ENCODE measurements at places on chromosomes 7 and 10.

DNA sequence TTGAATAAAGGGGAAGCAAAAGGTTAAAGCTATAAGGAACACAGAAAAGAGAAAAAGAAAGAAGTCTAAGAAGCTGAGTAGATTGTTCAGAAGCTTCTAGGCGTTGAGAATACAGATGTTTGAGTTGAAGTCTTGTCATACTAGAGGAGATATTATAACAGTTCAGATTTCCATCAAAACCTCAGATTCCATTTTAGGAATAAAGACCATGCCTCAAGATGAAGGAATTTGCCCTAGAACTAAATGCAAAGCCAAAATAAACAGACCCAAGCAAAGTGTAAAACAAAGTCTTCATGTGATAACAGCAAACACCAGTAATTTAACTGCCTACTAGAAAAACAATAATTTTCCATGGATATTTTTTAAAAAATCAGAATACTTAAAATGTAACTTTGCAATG lies 476.5 kb upstream of the POT1 start:
- DNase-seq, result no peak

- DNase-seq, result no peak
These were observed 43.0 kb downstream of the CH25H start for GRCh38 chr10:89164080-89164479.

DNA sequence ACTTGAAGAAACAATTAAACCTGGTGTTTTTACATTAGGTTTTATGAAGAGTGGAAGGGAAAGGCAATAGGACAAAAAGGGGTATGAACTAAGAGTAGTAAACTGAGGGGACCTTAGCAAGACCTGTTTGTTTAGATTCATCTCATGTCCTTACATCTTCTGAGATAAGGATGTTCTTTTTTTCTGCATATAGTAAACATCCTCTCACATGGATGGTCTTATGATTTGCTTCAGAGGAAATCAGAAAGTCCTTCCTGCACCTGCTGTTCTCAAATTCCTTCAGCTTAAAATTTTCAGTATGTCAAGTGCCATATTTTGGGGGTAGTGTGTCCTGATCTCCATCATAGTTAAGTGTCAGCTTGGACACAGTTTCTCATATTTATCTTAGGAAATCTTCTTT lies 232.6 kb downstream of the ADK start:
- DNase-seq, result no peak

DNA sequence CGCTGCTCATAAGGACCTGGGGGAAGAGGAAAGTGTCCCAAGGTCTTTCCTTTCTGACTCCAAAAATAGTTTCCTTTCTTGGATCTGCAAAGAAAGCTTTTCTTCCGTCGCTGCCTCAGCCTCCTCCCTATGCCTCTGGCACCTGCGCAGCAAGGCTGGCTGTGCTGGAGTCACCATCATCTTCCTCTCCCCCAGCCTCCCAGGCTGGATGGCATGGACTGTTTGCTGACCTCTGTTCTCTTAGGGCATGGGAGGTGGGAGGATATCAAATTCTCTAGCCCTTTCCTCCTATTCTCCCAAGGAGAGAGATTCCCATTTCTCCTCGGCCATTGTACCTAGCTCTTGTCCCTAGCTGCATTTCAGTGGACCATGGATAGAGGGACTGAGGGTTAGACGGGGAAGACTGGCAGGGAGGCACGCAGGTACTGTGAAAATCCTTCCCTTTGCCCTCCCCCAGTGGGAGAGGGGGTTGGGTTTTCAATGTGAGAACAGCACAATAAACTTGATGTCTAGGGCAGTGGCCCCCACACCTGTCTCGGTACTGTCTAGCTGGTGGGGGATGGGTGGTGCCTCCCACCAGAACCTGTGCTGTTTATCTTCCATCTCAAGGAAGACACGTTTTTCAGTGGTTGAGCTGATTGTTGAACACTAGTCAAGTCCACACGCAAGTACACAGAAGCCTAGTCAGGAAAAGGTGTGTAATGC lies 2.6 kb downstream of the PPP1R35 start:
- no peak for DNase-seq

DNA sequence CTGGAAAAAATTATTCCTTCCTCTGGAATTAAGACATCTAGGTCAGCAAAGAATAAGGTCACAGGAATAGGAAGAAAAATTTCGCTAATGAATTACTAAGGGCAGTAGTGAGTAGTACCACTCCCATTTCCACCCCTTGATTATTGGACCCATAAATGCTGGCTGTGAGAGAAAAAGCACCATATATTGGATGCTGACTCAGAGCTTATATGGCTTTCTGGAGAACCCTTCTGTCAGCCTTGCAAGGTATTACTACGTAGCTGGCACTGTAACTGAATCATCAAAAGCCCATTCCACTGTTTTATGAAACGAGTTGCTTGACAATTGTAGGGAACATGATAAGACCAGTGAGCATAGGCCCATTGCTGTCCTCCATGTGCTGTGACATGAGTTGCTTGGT lies 179.3 kb downstream of the ATRNL1 start:
- DNase-seq, result no peak

GRCh38 chr10:110836706-110837105 lies 35.0 kb upstream of the PDCD4 start:
- DNase-seq, result no peak

GRCh38 chr7:55055479-55055878 lies 36.7 kb downstream of the EGFR start:
- peak; percentile 82 for DNase-seq

DNA sequence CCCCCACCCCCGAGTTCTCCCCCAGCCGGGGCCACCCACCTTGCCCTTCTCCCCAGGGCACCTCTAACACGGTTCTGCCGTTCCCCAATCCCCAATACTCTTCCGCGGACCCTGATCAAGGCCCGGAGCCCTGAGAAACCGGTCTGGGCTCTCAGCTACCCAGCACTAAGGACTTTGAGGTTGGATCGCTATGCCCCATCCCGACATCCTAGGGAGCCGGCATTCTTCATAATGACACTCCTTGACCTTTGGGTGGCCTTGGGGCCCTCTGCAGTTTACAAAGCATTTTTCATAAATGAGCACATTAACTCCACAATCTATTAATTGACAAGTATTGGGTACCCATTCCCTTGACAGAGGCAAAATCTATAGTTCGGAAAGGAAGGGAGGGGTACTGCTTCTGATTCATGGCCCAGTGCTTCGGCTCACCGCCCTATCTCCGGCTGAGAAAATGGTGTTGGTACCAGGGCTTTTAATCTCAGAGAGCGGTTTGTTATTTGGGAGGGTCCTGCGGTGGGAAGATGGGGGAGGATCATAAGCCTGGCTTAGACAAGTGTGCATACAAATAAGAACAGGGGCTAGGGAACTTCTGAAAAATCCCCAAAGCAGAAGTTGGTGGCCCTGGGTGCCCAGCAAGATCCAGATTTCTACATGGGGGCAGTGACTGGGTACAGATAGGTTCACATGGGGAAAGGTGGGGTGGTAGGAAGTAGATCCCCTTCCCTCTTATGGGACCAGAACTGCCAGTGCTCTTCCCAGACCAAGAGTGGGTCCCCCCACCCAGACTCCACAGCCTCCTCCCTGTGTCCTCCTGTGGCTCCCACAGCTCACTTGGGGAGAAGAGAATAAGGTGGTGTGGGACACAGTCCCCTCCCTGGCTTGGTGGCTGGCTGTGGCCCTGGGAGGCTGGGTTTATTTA lies 3.2 kb downstream of the IMPDH1 start:
- no peak for DNase-seq

- no peak for DNase-seq
These were observed 150.2 kb downstream of the NSUN6 start for GRCh38 chr10:18501198-18501597.

GRCh38 chr10:76051007-76051936 lies 619.8 kb downstream of the LRMDA start:
- no peak for DNase-seq

DNA sequence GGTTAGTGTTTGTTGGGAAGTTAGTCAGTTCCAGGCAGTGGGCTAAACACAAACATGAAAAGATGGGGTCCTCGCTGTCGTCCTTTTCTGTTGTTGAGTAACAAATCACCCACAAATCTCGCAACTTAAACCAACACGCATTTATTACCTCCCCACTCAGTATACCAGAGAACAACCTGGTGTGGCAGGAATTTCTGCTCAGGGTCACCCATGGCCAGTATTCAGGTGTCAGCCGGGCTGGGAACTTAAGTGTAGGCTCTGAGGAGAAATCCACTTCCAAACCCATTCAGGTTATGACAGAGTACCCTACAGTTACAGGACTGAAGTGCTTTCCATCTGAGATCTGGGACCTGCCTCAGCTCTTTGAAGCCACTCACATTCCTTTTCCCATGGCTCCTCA lies 73.6 kb upstream of the SP4 start:
- no peak for DNase-seq

GRCh38 chr7:95066737-95067530 lies 159.5 kb downstream of the PPP1R9A start:
- peak; percentile 45 for DNase-seq

DNA sequence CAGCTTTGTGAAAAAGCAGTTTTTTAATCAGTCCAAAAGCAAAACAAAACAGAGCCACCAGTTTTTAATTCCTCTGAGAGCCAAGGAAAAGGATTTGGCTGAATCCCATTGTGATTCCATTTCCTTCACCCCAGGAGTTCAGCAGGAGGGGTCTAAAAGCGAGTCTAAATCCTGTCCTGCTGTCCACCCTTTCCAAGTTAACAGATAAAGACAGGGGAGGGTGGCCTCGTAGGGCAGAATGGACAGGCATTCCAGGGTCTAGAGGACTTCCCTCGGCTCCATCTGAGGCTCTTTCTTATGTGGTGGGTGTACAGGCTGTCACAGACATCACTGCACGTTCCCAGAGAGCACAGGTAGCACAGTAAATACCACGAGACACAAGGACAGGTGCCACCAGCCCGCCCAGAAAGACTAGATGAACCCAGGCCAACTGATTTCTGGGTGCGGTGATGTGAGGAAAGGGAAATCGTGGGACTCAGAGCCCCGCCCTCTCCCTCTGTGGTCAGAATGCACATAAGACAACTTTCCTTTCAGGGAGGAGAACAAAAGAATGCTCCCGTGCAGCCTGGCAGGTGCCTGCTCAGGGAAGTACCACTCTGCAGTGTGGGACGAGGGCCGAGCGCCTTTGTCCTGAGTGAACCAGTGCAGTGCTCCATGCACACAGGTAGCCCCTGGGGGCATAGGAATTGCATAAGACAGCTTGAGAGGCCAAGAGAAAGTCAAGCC lies 119.7 kb downstream of the ABLIM1 start:
- DNase-seq, result no peak

- DNase-seq, result peak; percentile 73
These were observed 675 bp upstream of the SCD start for GRCh38 chr10:100346351-100346764.

GRCh38 chr7:2689343-2689847 lies 1.4 kb downstream of the AMZ1 start:
- no peak for DNase-seq

DNA sequence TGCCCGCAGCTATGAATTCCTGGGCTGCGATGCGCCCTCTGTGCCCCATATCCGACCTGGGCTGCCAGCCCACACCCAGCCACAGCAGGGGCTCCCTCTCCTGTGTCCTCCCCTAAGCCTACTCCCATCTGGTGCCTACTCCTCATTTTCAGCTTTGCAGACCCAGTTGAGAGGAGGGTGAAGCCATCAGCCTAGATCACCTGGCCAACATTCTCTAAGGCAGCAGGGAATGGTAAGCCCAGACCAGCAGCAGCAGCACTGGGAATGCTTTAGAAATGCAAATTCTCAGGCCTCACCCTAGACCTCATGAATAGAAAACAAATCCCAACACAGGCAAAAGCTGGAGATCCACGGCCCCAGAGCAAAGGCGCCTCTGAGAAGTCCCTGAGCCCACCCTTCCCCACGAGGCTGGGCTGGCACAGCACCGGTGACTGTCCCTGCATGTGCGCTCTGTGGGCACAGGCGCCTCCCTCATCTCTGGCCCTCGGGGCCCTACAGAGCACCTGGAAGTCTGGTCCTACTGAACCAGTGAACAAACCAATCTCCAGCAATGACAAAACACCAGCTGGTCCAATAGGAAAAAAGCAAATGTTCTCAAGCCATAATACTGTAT lies 161.4 kb downstream of the GFRA1 start:
- DNase-seq, result no peak

- no peak for DNase-seq
These were observed 51.6 kb downstream of the PIK3CG start for GRCh38 chr7:106916679-106917078.

DNA sequence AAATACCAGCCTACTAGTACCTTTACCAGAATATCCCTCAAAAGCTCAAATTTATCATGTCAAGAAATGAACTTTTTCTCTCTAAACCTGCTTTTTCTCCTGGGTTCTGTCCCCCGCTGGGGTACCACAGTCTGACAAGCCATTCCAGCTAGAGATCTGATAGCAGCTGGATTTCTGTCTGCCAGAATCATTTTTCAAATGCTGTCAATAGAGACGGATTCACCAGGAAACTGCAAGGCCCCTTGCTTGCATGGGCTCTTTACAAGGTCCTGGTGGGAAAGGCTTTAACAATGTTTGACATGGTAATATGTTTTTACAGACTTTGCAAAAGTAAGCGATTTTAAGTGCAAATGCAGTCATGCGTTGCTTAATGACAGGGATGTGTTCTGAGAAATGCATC lies 4.9 kb upstream of the ANXA11 start:
- no peak for DNase-seq

GRCh38 chr7:157692460-157693011 lies 355.7 kb downstream of the DNAJB6 start:
- DNase-seq, result no peak

- no peak for DNase-seq
These were observed 662.5 kb downstream of the KCNMA1 start for GRCh38 chr10:76975126-76975525.

GRCh38 chr10:123204127-123204461 lies 49.9 kb downstream of the BUB3 start:
- no peak for DNase-seq

DNA sequence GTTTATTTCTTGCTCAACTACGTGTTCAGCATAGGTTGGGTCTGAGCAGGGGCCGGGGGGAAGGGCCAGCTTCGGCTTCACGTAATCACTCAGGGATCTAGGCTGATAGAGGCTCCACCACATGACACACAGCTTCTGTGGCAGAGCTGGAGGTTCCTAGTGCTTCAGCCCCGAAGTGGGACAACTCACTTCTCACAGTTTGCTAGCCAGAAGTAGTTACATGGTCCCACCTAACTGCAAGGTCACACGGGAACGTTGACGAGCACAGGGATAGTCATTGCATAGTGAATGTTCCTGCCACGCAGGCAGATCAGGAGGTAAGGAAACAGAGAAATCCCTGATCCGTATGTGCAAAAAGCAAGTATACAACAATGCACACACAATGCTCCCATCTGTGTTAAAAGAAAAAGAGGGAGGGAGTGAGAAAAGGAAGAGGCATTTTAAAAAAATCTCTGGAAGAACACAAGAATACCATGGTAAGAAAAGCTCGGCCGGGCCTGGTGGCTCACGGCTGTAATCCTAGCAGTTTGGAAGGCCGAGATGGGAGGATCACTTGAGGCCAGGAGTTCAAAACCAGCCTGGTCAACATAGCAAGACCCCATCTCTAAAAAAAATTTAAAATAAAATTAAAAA lies 16.9 kb downstream of the SMURF1 start:
- no peak for DNase-seq

- no peak for DNase-seq
These were observed 233.2 kb upstream of the PPP2R2D start for GRCh38 chr10:131667561-131667960.

GRCh38 chr7:67392596-67393438 lies 396.2 kb downstream of the TYW1 start:
- DNase-seq, result no peak
